ENCODE measurements at places on chromosomes 12 and 14. TPM values are rescaled to one million over a fixed set of nuclear protein-coding genes. Genes with fewer than 3 reads are reported as not detected.

Gene KRT74
- not detected for total RNA-seq

Gene LRFN5
- total RNA-seq: 13.8 TPM

Gene PTHLH
- 6.5 TPM for total RNA-seq

Gene AKAP6
- 7.3 TPM for total RNA-seq

Gene KRT82
- total RNA-seq: not detected

Gene NFE2
- 0.47 TPM for total RNA-seq

Gene ERP27
- 60.4 TPM for total RNA-seq

Gene EPYC
- not detected for total RNA-seq

Gene RBM23
- total RNA-seq: 101 TPM

Gene CD69
- 0.40 TPM for total RNA-seq

Gene TMEM63C
- total RNA-seq: 7.7 TPM

Gene AMN1
- total RNA-seq: 14.6 TPM

Gene CREBL2
- 8.0 TPM for total RNA-seq

Gene TAS2R8
- total RNA-seq: 0.42 TPM

Gene KRT5
- 0.51 TPM for total RNA-seq

Gene TAS2R9
- 0.56 TPM for total RNA-seq

Gene FAM186B
- 0.29 TPM for total RNA-seq

Gene ZDHHC22
- not detected for total RNA-seq

Gene NXPH4
- total RNA-seq: 3.3 TPM

Gene SYNE2
- total RNA-seq: 87.1 TPM

Gene KRT73
- not detected for total RNA-seq

Gene RHEBL1
- total RNA-seq: 0.43 TPM

Gene PTGDR
- 0.07 TPM for total RNA-seq

Gene ISM2
- total RNA-seq: 0.24 TPM

Gene AICDA
- total RNA-seq: not detected

Gene KRT77
- total RNA-seq: not detected
